Kasumi-1 (cell line): ENCODE measurements at places on chromosomes 5 and 9.

- no peak for DNase-seq
Measured at GRCh38 chr5:7679663-7680062, 171.3 kb downstream of the CFAP90 start.

DNA sequence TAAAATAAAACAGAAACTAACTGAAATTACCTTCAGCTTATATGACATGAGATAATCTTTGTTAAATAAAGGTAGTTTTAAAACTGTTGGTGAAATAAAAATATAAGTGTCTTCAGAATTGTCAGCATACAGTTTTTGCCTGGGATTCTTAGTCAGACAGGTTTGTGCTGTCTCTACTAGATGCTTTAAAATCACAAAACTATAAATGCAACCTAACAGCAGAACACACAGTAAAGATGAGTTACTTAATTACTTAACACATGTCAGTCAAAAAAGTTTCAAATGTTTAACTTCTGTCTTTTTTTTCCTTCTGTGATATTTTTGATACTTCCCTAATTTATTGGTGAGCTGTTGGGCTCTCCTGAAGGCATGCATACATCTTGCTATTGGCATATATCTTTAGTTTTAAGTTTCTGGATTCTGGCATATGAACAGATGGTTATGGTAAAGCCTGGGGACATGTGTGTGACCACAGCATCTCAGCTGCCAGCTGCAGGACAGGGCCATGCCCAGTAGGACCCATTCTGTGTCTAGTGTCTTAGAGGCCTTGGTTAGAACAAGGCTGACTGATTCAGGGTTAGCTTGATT, 231.1 kb upstream of the NUDT12 start:
- DNase-seq, result no peak

DNA sequence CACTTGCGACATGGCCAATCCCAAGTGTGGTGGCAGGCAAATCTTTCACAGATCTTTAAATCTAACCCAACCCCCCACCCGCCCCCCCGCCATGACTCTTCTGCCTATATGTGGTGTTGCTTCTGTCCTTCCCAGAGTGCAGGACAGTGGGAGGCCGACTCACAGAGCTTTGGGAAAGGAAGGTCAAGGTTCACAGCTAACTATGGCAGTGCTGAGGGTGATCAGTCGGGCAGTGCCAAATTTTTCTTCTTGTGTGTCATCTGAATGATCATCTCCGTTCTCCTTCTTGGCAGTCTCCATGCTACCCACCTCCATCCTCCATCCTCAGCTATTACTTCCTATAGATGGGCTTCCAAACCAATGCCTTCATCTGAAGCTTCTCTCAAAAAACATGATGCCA, 129.0 kb upstream of the NFIB start:
- no peak for DNase-seq

DNA sequence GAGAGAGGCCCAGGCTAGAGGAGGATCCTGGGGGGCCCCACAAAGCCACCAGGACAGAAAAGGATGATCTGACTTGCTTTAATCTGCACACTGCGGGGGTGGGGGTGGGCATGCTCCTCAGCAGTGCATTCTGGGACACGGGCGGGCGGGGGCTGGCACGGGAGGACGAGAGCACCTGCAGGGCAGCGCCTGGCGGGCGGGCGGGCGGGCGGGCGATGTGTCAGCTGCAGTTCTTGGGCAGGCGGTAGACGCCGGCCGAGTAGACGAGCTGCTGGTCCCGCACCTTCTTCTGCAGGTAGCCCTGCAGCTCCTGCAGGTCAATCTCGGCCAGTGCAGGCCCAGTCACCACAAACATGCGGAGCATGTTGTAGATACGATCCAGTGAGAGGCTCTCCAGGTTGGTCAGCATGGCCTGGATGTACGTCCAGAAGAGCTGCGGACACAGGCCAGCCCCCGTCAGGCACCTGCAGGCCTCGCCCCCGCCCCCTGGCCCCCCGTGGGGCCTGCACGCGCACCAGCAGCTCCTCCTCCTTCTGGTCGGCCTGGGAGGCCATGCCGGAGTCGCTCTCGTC, 3.0 kb upstream of the TMEM210 start:
- no peak for DNase-seq

- no peak for DNase-seq
Measured at GRCh38 chr9:121783521-121784507, 132.4 kb downstream of the DAB2IP start.

DNA sequence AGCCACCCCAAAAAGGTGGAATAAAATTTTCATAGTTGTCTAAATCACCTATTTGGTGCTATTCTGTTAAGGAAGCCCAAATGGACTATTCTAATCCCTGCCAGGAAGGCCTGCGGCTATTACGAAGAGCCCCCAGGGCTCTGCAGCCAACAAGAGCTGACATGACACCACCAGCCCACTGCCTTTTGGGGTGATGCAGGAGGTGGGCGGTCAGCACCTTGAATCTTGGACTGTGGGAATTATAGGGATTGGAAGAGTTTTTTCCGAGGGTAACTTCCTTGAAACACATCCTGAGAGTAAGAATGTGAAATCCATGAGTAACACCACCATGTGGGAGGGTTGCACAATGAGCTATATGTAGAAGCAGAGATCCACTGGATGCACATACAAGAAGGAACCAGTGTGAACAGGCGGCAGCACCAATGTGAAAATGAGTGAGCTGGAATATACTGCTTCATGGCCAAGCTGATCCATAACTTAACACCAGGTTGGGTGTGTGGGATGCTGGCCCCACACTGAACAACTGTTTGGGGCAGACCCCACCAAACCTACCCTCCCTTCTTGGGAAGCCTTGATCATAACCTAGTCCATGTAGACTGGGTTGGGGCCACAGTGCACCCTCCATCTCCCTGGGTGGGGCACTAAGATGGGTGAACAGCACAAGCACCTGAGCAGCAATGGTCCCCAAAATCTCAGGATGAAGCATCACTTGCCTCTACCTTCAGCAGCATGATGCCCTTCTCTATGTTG, 239.0 kb downstream of the FSTL4 start:
- DNase-seq, result no peak

- DNase-seq, result no peak
Measured at GRCh38 chr5:172129256-172129910, 58.6 kb downstream of the STK10 start.

DNA sequence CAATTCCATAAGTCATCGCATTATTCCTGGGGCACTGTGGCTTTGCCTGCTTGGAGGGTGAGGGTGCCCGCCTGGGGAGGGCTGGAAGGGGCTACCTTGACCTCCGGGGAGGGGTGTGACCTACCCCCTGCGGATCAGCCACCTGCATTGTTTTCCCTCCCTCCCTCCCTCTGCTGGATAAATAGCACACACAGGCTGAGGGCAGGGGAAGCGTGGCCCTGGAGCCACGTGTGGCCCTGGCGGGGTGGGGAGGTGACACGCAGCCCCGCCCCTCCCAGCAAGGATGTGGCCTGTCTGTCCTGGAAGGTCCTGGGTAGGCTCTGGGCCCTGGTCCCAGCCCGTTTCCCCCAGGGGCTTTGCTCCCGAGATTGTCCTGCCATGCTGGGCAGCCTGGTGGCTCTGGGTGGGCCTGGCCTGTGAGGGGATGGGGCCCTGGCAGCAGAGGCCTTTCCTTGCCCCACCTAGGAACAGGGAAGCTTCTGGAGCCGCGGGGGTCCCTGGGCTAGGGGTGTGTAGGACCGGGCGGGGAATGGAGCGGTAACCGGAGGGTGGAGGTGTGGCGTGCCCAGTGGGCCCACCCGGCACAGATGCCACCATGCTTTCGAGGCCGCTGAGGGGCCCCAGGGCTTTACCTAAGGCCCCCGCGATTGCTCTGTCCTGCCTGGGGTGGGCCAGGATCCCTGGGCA, 33.4 kb downstream of the RXRA start:
- no peak for DNase-seq

- no peak for DNase-seq
Measured at GRCh38 chr5:150256410-150257064, 33.0 kb downstream of the CAMK2A start.

- DNase-seq, result no peak
Measured at GRCh38 chr5:136768457-136768856, 403.1 kb upstream of the TRPC7 start.

GRCh38 chr9:71929791-71930440, 18.5 kb downstream of the C9orf85 start:
- no peak for DNase-seq

GRCh38 chr9:114004221-114004716, 73.8 kb downstream of the AMBP start:
- peak; percentile 95 for DNase-seq

GRCh38 chr5:58477760-58478376, 13.4 kb upstream of the GAPT start:
- peak; percentile 47 for DNase-seq

DNA sequence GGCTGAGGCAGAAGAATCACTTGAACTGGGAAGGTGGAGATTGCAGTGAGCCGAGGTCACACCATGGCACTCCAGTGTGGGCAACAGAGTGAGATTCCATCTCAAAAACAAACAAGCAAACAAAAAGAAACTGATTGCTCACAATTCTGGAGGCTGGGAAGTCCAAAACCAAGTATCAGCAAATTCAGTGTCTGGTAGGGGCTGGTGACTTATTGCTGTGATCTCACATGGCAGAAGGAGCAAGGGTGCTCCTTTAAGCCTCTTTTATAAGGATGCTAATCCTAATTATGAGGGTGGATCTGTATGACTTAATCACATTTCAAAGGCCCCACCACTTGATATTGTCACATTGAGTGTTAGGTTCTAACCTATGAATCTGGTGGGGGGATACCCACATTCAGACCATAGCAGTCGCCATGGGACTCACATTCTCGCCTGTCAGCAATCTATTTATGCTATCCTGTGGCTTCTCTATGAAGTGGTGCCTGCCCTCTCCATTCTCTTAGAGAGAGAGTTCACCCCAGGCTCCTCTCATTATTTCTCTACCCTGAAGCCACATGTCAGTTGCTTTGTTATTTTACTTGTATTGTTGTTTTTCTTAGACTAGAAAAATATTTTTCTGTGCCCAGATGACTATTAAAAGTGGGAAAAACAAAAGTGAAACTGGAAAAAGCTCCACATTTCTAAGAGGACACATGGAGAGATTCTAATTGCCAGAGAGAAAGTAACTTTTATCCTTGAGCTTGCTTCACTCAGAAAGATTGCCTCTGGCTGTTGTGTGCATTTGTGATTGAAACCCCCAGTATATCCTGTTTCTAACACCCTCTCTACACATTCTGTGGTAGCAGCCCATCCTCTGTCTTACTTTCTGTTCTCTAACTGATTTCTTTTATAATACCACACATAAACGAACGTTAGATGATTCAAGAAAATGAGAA, 18.8 kb upstream of the PRLR start:
- DNase-seq, result no peak

DNA sequence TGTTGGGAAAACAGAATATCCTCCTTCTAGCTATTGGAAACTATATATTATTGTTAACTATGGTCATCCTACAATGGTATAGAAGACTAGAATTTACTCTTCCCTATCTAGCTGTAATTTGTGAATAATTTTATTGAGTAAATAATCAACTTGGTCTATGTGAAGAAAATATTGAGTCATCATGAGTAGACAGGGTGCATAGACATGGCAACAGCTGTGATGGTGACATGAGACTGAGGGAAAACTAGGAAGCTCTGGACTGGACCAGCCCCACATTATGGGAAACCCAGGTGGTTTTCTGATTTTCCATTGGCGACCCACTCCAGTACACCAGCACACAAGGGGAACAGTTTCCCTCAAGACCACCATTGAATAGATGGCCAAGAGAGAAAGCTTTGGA, 95.0 kb downstream of the APBA1 start:
- DNase-seq, result no peak

GRCh38 chr9:129027685-129028191, 393 bp downstream of the SH3GLB2 start:
- no peak for DNase-seq

GRCh38 chr9:13163287-13163686, 116.2 kb downstream of the MPDZ start:
- DNase-seq, result no peak

DNA sequence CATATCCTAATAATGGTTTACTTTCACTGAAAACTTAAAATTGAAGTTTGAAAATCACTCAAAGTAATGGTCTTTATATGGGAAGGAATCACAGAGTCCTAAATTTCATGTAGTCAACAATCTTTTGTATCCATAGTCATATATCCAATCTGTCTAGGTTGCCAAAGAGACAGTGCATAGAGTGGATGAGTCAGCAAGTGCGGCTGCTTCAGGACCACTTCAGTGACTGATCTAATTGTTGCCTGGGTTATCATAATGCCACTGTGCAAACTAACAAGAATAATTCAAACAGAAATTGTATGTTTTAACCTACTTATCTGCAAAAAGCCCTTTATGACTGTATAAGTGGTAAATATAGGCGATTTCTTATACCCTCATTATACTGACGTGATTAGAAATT, 211.3 kb upstream of the PRR16 start:
- no peak for DNase-seq
